Effector CD4-positive, alpha-beta T cell (primary cell): ENCODE measurements at places on chromosomes 7 and 10.
A peak's percentile ranks its signal among the peaks of the same experiment; 100 is the strongest.

GRCh38 chr7:19775578-19775977 lies 2.2 kb upstream of the TMEM196 start:
- no peak for DNase-seq

DNA sequence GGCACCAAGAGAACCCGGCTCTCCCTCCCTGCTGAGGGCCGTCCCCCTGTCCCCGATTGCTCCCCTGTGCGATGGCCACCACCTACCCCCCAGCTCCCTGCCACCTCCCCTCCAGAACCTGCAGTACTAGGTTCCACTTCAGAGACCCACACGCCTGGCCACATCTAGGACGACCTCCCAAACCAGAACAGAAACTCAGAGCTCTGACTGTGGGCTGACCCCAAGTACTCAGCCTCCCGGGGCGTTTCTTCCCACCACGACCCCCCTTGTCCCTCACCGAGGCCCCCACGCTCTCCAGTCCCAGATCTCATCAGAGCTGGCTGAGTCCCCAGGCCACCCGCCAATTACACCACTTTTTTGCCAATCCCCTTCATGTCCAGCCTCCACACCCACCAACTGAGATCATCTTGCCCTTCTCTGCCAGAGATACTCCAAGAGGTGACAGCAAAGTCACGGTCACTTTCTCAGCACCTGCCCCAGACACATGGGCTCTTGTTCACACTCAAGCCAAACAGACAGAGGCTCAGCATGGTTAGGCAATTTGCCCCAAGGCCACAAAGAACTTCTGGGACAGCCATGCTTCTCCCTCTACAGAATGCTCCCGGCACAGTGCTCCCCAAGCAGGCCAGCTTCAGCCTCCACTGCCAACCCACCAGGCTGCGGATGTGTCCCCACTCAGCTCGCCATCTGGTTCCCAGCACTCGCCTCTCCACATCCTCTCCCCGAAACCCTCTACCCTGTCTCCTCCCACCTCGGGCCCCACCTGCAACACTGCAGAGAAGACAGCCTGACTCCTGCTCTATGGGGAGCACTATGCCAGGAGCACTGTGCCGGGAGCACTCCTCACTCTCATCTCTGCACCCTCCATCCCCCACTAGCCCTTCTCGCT lies 4.7 kb downstream of the TMEM120A start:
- DNase-seq, result no peak

DNA sequence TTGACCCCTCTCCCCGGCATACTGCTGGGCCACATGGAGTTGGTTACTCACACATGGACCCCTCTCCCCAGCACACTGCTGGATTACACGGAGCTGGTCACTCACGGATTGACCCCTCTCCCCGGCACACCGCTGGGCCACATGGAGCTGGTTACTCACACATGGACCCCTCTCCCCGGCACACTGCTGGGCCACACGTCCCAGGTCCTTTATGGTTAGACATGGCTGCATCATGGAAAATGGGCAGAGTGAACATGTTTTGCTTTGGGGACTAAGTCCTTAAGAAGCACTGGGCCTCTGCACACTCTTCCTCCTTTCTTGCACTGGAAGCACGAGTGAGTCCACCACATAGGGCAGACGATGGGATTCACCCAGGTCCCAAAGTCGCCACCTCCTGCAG lies 102.1 kb upstream of the SHH start:
- DNase-seq, result no peak

GRCh38 chr7:129923709-129924108 lies 29.1 kb downstream of the UBE2H start:
- no peak for DNase-seq

GRCh38 chr10:29977171-29977570 lies 82.2 kb downstream of the JCAD start:
- no peak for DNase-seq

- peak; percentile 59 for DNase-seq
Measured at GRCh38 chr10:3783316-3783681, 1.7 kb downstream of the KLF6 start.

DNA sequence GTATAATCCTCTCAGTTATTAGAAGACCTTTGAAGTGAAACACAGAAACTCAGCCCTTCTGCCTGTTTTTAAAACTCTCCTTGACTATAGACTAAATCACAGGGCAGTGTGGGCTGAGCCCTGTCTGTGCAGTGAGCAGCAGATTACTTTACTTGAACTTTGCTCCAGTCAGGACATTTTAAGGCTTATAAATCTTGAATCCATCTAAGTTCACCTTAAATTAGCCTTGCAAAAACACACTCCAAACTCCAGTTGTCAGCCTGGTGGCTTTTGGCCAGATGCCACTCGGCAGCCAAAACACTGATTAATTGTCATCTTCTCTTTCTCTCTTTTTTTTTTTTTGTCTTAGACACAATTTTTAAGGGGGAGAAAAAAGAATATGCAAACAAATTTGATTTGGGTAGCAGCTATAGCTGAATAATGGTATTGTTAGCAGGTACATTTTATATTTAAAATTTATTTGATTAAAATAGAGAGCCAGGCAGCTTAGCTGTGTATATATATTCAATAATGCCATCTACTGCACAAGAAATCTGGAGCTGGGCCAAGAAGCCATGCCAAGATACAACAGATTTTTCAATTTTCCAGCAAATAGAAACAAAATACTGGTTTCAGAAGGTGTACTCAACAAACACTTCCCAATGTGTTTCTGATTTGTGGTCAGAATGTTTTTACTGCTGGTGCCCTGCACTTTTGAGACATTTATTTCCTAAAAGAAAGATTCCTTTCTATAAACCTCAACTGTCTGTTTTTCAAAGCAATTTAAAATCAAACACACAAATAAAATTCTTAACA lies 247.7 kb downstream of the TFEC start:
- DNase-seq, result no peak

DNA sequence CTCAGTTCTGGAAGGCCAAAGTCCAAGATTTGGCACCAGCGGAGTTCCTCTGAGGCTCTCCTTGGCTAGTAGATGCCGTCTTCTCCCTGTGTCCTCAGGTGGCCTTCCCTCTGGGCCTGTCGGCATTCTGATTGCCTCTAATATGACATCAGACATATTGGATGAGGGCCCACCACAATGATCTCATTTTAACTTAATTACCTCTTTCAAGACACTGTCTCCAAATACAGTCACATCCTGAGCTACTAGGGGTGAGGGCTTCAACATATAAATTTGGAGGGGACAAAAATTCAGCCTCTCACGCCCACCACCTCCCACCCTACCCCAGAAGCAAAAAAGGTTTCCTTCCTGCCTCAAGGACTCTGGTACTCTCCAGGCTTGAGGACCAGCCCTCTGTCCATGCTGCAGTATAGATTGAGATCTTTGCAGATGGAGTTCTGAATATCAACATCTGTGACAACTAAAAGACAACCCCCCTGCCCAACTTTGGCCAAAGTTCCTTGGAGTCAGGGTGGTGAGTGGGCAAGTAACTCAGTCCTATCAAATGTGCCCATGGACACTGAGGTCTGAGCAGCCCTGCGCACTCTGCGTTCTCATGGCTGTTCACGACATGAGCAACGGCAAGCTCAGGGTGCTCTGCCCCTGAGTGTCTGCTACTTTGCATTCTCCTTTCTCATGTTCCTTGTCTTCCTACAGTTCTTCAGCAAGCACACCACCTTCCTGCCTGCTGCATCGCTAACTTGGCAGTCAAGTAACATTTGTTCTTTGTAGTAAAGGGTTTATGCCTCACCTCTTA lies 11.5 kb downstream of the TMEM176B start:
- no peak for DNase-seq

DNA sequence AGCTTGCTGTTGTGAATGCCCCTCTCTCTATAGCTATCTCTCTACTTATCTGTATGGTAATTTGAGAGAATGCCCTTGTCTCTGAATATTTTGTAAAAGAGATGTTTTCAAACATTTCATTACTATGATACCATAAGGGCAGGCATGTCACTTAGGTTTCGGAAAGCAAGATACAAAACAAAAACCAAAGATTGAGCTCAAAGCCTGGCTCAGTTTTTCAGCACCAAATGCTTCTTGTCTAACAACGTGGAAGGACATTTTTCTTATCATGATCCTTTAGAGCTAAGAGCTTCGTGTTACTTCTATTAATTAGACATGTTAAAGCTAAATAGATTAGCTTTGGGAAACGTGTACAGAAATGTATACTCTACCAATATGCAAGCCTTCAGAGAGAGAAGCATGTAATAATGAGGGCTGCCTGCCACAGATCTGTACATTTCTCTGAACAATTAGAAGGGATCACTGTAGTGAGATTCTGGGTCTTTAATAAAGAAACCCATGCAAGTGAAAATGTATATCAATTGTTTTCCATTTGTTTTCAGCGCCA lies 148.9 kb downstream of the ARID5B start:
- DNase-seq, result no peak

DNA sequence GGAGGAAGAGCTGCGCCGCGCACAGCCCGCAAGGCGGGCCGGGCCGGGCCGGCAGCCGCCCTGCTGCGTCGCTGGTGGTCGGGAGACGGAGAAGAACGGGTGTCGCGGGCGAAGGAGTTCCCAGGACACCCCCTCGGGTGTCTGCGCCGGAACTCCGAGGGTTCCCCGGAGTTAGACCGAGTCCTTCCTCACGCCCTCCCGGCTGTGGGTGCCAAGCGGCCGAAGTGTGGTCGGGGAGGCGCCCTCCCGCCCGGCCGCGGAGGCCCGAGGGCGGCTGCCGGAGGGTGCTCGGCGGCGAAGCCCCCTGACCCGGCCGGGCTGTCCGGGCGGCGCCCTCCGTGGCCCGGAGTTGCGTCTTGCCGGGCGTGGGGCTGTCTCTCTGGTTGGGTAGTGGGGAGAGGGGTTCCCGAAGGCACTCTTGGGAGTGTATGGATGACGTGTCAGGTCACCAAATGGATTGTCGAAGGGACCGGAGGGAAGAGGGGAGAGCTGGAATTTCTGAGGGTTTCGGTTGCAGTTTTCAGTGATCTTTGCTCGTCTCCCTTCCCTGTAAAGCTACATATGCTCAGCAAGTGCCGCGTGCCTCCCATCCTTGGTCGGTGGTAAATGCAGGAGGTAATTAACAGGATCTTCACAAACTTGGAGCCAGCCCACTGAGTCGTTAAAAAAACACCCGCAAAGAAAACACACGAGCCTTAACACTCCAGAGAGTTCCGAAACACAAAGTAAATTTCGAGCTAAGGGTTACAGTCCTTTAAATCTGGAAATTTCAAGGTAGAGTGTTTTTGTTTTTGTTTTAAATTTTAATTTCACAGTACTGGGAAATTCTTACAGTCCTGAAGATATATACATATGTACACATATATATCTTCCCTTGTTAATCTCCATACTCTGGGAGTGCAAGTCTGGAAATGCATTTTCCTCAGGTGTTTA lies 871 bp downstream of the ST7 start:
- DNase-seq, result peak; percentile 15

- no peak for DNase-seq
Measured at GRCh38 chr7:44955733-44956132, 23.1 kb downstream of the MYO1G start.

DNA sequence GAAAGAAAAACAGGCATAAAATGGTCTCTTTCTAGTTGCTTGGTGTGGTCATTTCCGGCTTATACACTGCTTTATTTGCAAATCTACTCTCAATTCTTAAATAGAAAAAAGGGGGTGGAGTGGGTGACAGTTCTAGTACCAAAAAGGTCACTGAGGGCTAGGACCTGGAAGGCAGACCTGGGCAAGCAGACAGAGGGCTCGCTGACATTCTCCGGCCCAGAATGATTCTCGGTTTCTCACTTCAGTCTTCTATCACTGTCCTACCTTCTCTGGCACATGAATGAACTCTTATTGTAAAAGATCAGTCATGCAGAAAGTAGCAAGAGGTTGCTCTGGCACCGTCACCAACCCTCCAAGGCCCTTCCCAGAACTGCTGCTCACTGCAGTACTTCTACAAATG lies 54.0 kb downstream of the MALSU1 start:
- DNase-seq, result no peak

- DNase-seq, result no peak
Measured at GRCh38 chr10:72110673-72111401, 22.5 kb upstream of the SPOCK2 start.

DNA sequence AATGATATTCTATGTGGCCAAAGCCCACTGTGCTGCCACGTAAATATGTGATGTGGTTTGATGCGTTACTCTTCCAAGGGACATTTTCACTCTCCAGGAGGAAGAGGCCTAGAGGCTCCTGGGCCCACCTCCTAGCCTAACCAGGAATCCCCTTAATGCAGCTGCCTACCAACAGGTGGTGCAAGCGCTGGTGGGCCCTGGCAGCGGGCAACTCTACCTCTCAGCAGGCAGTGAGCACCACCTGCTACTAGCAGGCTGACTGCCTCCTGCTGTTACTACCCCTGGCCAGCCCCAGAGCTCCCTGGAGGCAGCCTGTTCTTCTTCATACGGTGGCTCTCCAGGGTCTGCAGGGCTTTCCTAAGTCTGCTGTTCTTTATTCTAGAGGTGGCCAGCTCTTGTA lies 62.8 kb downstream of the CDH23 start:
- DNase-seq, result no peak

- no peak for DNase-seq
Measured at GRCh38 chr7:87413951-87414793, 61.3 kb downstream of the ABCB4 start.

DNA sequence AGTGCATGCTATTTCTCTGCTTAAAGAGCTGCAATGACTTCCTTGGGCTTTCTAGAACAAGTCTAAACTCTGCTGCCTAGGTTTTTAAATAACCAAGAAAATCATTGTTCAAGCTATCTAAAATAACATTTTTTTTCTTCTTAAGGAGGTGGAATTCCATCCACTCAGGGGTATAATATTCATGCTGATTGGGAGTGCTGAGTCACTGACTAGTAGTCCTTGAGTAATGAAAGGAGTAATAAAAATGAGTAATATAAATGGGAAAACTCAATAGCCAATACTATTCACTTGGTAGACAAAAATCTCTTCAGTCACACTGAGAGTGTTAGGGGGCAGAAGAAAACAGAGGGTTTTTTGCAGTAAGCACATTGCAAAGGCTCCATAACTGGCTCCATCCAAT lies 72.0 kb downstream of the GFRA1 start:
- DNase-seq, result no peak

GRCh38 chr10:8065651-8066050 lies 11.2 kb downstream of the GATA3 start:
- DNase-seq, result no peak

GRCh38 chr10:17431871-17432311 lies 22.5 kb downstream of the ST8SIA6 start:
- DNase-seq, result no peak

DNA sequence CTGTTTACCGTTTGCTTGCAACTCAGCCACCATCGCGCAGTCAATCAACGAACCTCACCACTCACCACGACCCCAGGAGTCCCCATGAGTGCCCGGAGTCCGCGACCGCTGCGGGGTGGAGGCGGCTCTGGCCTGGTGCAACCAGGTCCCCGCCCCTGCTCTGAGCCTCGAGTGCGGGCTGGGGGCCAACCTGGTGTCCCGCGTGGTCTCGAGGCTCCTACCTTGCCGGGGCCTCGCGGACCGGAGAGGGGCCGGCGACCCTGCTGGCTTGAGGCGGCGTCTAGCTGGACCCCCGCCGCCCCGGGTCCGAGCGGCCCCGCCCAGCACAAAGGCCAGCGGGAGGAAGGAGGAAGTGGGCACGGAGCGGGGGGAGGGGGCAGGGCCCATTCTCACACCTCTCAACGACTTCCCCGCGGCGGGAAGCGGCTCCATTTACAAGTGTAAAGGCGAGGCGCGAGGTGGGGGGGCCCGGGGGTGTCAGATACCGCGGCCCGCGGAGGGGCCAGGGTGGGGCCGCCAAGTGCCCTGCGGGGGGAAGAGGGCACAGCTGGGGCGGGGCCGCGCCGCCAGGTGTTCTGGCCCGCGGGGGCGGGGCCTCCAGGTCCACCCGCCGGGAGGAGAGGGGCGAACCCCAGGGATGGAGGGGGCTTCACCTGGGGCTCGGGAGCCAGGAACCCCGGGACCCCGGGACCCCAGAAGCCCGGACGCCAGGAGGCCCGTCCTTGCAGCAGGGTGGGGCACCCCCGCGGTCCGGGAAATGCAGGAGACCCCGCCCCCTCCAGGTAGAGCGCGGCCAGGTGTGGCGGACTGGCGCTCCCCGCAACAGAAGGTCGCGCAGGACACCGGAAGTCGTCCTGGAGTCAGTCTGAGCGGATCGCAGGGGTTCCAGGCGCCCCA lies 8.6 kb downstream of the CTBP2 start:
- DNase-seq, result no peak
